ENCODE measurements at places on chromosomes 5 and 9.
A peak's percentile ranks its signal among the peaks of the same experiment; 100 is the strongest.

GRCh38 chr5:50822046-50822445, 155.6 kb downstream of the PARP8 start:
- DNase-seq: no peak

GRCh38 chr5:160635663-160636062, 214.0 kb downstream of the PTTG1 start:
- DNase-seq: no peak

- no peak for DNase-seq
Measured at GRCh38 chr5:133806847-133807246, 161.6 kb downstream of the C5orf15 start.

DNA sequence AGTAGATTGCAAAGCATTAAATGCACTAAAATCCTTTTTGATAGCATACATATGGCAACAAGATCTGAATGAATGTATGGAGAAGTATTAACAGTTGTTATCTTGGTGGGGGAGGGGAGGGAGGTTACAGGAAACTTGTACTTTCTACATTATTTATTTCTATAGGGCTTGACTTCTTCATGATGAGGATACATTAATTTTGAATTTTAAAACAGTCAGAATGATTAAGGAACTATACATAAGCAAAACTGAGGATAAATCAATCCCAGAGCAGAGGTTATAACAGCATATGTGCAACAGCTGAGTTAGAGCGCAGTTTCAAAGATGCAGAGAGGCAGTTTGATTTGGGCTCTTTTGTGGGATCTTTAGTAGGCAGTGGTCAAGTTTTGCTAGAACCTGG, 23.9 kb upstream of the SMAD5 start:
- DNase-seq: no peak

GRCh38 chr9:9855177-9856078, 757.4 kb downstream of the PTPRD start:
- DNase-seq: no peak

DNA sequence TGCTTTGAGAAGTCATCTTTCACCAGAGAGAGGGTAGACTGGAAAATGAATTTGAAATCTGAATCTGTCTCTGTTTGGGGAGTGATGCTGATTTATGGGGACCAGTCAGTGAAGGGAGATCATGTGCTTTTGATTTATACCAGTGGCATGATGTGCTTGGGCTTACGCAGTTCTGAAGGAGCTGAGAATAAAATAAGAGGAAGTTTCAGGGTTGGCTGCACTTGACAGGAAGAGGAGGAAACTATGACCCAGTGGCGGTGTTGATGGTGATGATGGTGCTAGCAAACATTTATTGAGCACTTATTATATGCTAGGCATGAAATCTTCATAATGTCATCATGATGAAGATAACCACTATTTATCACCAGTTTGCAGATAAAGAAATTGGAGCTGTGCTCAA, 136.4 kb upstream of the GLRA1 start:
- no peak for DNase-seq

DNA sequence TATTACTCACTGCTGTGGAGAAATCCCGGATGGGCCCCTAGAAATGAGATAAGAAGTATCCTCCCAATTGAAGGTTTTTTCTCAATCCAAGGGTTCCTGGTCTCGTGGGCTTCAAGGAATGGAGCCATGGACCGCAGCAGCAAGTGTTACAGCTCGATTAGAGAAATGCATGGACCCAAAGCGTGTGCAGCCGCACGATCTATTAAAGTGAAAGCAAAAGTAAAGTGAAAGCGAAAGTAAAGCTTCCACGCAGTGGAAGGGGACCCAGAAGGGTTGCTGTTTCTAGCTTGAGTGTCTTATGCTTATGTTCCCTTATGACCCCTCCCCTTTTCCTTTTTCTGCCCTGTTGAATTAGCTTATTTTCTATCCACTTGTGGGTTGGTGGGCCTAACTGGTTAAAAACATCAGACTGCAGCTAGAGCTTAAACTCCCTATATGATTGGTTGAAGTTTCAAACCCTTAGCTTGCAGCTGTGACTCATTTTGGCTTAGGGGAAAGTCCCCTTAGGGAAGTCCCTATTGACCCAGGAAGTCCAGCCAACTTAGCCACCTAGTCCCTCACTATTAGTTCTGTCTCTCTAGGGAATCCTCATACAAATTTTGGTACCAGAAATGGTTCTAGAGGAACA, 1111.8 kb downstream of the TAF11L14 start:
- DNase-seq: no peak

DNA sequence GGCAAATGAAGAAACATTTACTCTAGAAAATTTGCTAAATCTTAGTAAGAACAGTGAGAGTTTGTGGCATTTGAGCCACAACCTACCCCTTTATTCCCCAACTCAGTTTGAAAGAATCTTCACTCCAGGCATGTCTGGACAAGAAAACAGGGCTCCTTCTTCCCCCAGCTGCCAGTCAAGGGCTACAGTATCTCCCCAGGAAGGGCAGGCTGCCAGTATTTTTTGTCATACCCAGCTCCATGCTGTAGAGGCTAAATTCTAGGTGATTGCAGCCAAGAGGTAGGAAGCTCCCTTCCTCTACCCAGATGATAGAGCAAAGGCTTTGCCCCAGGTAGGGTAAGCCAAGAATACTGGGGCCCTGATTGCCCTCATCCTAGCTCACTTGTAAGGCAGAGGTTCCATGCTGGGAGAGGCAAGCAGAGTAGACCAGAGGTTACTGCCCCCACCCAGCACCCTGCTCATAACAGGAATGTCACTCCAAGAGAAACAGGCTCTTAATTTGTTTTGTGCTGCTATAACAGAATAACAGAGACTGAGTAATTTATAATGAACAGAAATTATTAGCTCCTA, 20.0 kb upstream of the GRPEL2 start:
- no peak for DNase-seq

DNA sequence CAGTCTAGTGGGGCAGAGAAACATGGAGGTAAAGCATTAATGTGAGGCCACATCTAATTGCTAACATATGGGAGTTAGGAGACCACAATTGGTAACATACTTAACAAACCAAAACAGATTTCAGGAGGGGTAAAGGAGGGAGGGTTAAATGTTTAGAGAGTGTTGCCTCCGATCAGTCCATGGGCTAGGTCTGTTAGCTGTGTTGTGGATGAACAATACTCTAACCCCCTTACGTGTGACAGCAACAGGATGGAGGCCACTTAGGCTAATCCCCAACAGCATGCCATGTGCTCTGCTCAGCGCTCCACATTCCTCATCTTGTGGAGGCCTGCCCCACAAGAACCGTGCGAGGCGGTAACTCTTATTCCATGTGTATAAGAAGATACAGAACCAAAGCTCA, 167.0 kb downstream of the CRB2 start:
- DNase-seq: no peak

GRCh38 chr5:174775081-174775480, 50.7 kb downstream of the MSX2 start:
- DNase-seq: no peak

DNA sequence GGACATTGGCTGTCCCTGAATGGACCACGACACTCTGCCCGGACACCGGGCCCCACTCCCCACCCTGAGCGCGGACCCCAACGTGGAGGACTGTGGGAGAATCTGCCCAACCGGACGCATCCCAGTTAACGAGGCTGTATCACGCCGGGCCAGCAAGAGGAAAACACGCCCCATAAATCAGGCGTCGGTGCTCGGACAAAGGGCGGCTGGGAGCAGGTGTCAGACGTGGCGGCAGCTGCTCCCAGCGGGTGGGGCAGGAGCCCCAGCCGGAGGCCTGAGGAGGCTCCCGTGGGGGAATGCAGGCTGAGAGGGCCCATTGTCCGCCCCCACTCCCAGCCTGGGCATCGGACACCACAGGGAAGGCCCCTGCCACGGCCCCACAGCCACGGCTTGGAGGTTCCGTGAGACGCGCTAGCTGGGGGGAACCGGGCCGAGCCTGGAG, 19.2 kb downstream of the NOTCH1 start:
- DNase-seq: no peak

GRCh38 chr5:59115345-59115744, 532.5 kb downstream of the RAB3C start:
- DNase-seq: no peak

DNA sequence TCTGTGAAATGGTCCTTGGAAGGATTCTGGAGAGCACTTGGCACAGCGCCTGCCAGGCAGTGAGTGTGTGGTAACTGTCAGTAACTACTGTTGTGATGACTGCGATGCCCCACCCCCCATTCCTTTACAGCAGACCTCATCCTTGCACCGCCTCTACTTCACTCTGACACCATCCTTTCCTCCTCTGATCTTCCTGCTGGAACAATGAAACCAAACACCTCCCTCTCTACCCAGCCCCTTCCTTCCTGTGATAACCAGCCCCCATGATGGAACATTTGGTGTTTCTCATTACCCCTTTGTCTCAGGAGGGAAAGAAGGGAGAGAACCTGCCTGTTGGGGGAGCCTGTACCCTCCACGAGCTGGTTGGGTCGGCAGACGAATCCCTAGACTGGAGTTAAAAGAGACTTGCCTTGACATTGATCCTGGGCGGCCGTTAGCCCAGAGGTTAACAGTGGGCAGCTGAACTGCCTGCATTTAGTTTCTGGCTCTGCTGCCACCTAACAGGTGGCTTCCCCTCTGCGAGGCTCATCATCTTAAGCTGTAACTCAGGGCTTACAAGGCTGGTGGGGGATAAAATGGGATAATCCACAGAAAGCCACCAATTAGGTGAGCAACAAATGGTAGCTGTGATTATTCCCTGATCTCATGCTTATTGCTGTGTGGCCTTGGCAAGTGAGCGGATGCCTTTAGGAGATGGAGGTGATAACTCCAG, 34.2 kb upstream of the GRPEL2 start:
- peak; percentile 57 for DNase-seq

GRCh38 chr9:136691316-136692184, 4.3 kb upstream of the AGPAT2 start:
- DNase-seq: no peak

DNA sequence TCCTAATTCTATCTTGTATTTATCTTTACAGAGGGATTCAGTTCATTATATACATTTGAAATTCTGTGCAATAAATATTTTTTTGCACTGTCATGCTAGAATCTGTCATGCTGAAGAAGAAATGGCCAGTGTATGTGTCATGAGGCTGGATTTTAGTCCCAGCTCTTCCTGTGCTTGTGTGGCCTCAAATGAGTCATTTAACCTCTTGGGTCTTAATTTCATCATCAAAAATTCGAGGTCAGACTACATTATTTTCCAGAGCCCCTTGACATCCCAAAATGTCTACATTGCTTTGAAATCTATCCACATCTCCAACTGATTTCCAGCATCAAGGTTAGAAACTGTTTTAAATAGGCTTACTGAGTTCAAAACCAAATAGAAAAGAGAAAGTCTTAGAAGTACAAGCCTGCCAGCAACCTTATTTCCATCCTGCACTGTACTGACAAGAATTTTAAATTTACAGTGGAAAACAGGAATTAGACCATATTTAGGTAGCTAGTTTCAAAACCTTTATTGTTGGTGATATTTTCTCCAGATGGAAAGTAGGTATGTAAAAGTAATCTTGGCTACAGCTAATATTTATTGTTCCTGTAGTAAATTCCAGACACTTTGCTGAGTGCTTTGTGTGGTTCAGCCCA, 96.7 kb upstream of the MAMDC2 start:
- no peak for DNase-seq

GRCh38 chr5:58081435-58081834, 378.5 kb downstream of the PLK2 start:
- DNase-seq: no peak

- DNase-seq: peak; percentile 75
Measured at GRCh38 chr5:137619191-137619870, 116.6 kb downstream of the KLHL3 start.

GRCh38 chr9:4541856-4542255, 51.6 kb downstream of the SLC1A1 start:
- DNase-seq: no peak

DNA sequence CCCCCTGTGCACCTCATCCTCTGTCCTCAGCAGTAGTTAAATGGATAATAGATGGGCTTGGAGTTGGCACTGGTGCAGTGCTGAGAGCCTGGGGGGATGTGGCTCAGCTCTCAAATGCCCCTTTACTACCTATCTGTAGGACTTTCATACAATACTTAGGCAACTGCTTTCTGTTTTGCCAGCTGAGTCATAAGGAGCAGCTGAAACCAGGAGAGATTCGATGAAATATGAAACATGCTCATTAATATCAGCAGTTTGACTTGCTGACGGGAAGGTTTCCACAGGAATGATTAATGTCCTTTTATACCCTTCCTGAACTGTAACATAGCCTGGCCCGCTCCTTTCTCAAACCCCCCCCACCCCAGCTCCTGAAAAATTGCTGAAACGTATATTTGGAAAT, 142.6 kb downstream of the SAXO1 start:
- DNase-seq: no peak

DNA sequence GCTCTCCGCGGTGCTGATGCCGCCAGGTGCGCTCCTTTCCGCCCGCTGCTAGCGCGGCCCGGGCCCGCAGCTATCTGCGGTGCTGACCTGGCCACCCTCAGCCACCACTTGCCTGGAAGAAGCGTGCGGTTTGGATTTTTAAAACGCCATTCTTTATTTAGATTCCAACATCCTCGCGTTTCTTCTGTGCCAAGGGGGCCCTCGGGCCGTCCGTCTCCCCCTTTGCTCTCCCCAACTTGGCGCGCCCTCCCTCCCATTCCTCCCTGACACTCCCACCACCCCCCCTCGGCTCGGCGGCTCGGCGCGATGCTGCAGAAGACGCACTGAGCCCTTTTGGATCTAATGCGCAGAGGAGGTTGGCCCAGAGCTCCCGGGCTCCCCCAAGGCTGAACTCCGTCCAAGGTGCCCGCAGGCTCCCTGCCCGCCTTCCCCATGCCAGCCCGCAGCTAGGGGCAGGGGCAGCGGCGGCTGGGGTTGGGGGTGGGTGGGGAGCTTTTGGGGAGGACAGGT, at the start of gene BARHL1:
BARHL1 (plus strand) TSS at position 331 of the 510 bp plus-strand sequence. CDS start 192 bp downstream, outside the sequence.
- no peak for DNase-seq

- DNase-seq: no peak
Measured at GRCh38 chr5:111741278-111741677, 15.7 kb downstream of the NREP start.

GRCh38 chr5:172911976-172912375, 47.2 kb upstream of the RPL26L1 start:
- DNase-seq: no peak

DNA sequence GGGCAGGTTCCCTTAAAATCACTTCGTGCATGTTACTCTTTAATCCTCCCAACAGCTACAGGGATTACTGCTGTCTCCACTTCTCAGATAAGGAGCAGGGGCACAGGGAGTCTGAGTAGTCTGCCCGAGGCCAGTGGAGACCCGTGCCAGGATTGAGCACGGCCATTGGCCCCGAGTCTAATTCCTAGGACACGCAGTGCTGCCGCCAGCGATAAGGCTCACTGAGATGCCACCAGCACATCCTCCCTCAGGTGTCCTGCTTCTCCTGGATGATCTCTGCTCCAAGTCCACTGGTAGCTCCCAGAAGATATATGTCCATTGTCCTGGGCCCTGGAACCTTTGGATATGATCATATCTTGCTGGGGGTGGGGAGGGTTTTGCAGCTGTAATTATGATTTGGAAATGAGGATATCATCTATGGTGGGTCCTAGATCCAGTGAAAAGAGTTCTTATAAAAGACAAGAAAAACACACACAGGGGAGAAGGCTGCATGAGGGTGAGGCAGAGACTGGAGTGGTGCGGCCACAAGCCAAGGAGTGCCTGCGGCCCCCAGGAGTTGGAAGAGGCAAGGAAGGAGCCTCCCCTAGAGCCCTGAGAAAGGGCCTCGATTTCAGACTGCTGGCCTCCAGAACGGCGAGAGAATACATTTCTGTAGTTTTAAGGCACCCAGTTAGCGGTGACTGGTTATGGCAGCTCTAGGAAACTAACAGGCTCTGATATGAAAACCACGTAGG, 19.4 kb upstream of the MED10 start:
- DNase-seq: no peak

GRCh38 chr9:134717056-134717455, 75.5 kb downstream of the COL5A1 start:
- no peak for DNase-seq
